Non-pigmented ciliary epithelial cell (primary cell): ENCODE measurements at places on chromosomes 4 and X.
A peak's percentile ranks its signal among the peaks of the same experiment; 100 is the strongest.

- DNase-seq = no peak
These were observed 95.4 kb upstream of the BANK1 start for GRCh38 chr4:101695176-101695575.

DNA sequence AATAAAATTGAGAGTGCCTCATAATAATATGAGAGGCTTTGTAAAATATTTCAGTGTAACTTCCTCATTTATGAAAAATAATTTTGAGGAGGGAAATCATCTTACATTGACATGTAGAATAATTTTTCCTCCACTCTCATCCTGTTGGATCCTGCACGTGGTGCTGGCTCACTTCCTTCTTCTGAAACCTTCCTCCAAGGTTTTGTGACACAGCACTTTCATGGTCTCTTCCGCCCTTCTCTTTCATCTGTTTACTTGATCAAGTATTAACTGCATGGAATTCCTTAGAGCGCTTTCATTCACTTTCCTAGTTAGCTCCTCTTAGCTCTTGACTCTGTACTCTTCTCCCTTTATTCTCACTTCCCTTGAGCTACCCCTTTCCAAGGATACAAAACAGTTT is 246.5 kb downstream of the RAPGEF2 start:
- no peak for DNase-seq

GRCh38 chr4:154868414-154869194 is 87.5 kb downstream of the RBM46 start:
- DNase-seq = no peak

DNA sequence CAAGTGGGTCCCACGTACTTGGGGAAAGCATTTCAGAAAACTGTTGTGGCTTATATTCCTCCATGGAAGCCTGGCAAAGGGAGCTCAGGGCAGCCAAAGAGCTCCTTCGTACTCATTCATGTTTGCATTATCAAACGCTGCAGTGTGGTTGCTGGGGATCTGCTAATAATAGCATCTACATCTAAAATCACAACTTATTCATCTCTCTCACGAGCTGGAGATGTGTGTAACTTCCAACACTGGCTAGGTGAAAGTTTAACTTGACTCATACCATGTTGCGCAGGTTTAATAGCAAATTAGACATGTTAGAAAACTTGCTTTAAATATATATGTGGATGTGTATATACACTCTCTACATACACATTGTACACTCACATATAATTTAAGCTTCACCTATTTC is 415.1 kb downstream of the AFF2 start:
- DNase-seq = no peak

- DNase-seq = no peak
These were observed 146.3 kb downstream of the GRIA3 start for GRCh38 chrX:123330229-123330942.

- no peak for DNase-seq
These were observed 106.8 kb downstream of the CLNK start for GRCh38 chr4:10577508-10578426.

GRCh38 chr4:4855301-4856070 is 4.0 kb upstream of the MSX1 start:
- no peak for DNase-seq

DNA sequence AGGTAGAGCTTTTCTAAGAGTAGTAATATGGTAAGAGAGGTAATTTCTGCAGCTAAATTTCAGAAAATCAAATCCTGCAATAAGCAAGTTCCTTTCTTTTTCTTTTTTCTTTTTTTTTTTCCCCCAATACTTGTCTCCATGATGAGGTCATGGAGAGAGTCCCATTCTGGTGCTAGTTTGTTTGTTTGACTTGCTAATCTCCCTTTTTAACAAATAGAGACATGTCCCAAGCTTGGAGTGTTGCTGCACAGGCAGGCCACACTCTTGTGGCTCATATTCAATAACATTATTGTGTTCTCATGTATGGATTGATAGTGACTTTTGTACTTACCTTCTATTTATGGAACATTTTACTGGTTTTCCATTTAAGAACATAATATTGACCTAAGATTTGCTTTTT is 25.5 kb downstream of the PTPN13 start:
- no peak for DNase-seq

- no peak for DNase-seq
These were observed 464 bp downstream of the RASGEF1B start for GRCh38 chr4:81471298-81471587.

GRCh38 chr4:89049853-89050252 is 7.1 kb downstream of the FAM13A start:
- DNase-seq = no peak

DNA sequence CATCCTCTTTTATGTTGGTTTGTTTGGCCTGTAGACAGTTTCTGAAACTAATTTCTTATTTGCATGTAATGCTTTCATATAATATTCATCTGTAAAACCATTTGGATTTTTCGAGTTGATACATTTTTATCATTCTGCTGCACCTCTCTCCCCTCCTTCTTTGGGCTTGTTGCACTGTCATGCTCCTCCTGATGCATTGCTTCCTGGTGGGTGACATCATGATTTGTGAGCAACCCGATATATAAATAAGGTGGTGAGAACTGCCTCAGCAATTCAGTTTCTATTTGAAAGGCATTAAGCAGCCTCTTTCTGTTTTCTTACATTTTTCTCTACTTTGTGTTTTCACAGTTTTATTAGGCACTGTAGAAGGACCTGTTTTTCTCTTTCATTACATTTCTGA is 515.7 kb downstream of the RPA4 start:
- peak; percentile 43 for DNase-seq

DNA sequence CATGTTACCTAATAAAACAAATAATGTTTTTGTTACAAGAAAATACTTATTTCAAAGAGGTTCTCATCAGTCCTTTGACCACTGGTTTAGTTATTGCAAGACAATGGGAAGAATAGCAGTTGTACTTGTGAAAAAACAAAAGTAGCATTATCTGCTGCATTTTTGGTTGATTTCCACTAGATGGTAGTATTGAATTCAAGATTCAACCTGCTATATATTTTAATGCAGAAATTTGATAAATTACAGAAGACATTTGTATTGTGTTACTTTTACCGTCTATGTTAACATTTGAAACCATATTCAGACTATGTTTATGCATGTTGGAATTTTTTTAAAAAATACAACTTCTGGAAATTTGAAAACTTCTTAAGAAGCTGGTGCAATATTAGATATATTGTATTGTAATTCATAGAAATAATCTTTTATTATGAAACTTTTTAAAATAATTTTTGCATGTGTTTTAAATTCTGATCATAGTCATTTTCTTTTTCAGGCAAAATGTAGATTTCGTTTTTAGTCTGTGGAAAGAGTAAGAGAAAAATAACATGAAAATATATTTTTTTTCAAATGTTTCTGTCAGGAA is 56.4 kb downstream of the SPCS3 start:
- no peak for DNase-seq

DNA sequence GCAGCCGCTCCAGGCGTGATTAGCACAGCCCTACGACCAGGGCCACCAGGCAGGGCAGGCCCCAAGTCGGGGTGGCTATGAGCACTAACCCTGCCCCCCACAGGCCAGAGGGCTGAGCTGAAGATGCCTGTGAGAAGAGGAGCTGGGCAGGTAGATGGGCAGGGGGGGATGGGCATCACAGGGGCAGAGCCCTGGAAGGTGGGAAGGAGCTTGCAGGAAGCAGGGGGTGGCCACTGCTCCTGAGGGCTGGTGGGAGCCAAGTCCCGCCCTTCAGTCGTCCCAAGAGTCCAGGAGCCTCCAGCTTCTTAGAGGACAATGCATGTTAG is 7.3 kb upstream of the MXD4 start:
- DNase-seq = no peak

GRCh38 chr4:40134206-40134917 is 62.5 kb upstream of the RHOH start:
- no peak for DNase-seq

- no peak for DNase-seq
These were observed 30.3 kb downstream of the TLR10 start for GRCh38 chr4:38752372-38752940.

- no peak for DNase-seq
These were observed 25.3 kb upstream of the WWC2 start for GRCh38 chr4:183073838-183074145.

- no peak for DNase-seq
These were observed 53.4 kb downstream of the LDB2 start for GRCh38 chr4:16844816-16845586.

DNA sequence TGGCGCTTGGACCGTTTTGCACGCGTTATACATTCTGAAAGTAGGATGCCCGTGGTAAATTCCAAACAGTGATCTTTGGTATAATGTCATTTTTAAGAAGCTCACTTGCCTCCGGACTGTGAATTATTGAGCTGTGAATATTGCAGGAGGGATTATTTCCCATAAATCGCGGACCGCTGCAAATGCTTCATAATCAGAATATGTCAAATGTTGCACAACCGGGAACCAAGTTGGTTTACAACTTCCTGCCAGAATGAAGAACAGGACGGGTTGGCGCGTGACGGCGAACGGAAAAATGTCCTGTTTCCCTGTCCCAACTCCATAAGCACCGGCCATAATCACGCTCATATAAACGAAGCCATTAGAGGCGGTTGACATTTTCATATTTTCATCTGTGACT is 67.6 kb downstream of the SHOX start:
- DNase-seq = no peak

DNA sequence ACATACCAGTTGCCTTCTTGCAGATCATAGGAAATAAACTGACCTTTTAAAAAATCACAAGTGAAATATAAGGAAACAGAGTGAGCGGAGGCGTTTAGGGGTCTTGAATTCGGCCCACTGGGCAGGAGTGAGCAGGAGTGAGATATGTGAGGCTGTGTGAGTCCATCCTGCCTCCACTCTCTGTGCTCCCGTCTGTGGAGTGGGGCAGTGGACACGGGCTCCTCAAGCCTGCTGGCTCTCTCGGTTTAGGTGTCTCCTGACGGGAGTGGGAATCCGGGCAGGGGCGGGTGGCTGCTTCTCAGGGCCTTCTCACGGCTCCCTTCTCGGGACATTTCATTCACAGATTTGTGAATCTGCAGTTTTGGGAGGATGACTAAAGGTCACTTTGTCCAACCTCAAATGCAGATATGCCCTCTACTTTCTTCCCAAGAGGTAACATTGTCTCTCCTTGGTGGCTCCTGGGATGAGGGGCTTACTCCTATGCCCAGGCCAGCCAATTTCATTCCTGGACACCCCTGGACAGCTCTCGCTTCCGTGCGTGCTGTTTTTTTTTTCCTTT is 27.6 kb downstream of the CYTL1 start:
- DNase-seq = no peak

DNA sequence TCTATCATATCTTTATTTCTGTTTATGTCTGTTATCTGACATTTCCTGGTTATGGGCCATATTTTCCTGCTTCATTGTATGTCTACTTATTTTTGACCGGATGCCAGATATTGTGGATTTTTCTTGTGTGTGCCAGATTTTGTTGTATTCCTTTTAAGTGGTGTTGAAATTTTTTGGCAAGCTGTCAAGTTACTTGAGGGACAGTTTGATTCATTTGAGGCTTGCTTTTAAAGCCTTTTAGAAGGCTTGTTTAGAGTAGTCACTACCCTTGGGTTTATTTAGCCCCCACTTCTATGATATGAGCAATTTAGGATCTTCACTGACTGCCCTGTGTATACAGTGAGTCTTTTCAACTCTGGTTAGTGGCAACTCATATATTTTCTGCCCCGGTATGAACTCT is 29.2 kb upstream of the NPY2R start:
- DNase-seq = no peak

GRCh38 chr4:148312956-148313490 is 129.2 kb downstream of the NR3C2 start:
- DNase-seq = no peak

DNA sequence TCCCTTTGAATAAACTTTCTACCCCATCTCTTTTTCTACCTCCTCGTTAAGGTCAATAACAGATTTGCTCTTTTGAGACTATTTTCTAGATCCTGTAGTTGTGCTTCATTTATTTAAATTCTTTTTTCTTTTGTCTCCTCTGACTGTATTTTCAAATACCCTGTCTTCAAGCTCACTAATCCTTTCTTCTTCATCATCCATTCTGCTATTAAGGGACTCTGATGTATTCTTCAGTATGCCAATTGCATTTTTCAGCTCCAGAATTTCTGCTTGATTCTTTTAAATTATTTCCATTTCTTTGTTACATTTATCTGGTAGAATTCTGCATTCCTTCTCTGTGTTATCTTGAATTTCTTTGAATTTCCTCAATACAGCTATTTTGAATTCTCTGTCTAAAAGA is 36.0 kb upstream of the ARMCX4 start:
- no peak for DNase-seq

DNA sequence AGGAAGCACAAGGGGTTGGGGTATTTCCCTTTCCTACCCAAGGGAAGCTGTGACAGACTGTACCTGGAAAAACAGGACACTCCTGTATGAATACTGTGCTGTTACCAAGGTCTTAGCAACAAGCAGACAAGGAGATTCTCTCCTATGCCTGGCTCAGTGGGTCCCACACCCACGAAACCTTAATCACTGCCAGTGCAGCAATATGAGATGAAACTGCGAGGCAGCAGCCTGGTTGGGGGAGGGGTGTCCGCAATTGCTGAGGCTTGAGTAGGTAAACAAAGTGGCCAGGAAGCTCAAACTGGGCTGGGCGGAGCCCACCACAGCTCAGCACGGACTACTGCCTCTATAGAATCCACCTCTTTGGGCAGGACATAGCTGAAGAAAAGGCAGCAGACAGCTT is 197.7 kb downstream of the INPP4B start:
- no peak for DNase-seq

- no peak for DNase-seq
These were observed 30.1 kb upstream of the ANAPC4 start for GRCh38 chr4:25346913-25347312.

- no peak for DNase-seq
These were observed 192.4 kb upstream of the EDNRA start for GRCh38 chr4:147288512-147288911.

DNA sequence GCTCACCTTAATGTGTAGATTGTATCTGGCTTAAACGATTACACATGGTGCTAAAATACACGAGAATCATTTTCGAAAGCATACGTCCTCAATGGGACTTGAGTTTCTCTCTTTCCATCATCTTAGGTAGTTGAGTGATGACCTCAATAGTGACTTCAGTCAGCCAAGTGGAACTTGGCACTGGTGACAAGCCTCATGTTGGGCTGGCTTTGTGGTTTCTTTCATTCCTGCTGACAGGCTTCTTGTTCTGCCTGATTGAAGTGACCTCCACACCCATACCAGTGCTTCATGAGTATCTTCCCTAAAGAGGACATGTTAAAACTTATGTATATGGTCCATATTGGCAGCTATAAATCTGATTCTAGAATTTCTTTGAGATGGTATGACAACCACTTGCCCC is 159.1 kb upstream of the WDR1 start:
- DNase-seq = no peak

DNA sequence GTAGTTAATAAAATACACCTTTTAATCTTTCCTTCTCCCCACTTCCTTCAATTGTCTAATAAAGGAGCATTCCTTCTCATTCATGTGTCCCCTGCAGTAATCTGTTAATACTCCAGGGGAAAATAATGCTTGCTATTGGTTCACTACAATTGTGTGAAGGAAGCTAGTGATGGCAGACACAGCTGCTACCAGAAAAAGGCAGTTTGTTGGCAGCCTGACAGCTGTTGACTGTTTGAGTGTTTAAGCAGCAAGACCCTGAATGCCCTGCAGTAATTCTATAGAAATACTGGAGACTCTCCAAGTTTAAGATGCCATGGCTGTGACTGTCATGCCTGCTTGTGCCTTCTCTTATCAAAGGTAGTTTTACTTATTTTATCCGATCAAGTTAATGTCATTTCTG is 359.5 kb downstream of the C4orf33 start:
- no peak for DNase-seq
